ENCODE measurements at places on chromosomes 3 and 15.
A peak's percentile ranks its signal among the peaks of the same experiment; 100 is the strongest.

GRCh38 chr15:49135342-49135857 is 20.0 kb downstream of the COPS2 start:
- peak; percentile 36 for DNase-seq

GRCh38 chr3:49703443-49703927 is 14.1 kb downstream of the RNF123 start:
- peak; percentile 58 for DNase-seq

DNA sequence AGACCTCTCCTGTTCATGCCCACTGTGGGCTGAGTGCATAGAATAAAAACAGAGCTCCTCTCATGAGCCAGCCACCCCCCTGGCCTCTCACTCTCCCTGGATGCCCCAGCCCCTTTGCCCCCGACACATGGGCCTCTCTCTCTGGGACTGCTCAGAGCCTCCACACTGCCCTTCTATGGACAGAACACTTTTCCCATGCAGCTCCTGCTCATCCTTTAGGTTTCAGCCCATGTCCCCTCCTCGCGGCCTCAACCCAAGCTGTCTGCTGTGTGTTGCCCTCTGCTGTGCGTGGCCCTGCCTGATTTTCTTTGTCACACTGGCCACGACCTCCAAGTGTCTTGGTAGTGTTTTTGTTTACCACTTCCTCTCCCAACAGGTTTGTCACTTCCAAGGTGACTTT is 20.7 kb upstream of the PRR23E start:
- DNase-seq = no peak

- DNase-seq = no peak
Measured at GRCh38 chr15:100875495-100875894, 4.1 kb upstream of the ALDH1A3 start.

DNA sequence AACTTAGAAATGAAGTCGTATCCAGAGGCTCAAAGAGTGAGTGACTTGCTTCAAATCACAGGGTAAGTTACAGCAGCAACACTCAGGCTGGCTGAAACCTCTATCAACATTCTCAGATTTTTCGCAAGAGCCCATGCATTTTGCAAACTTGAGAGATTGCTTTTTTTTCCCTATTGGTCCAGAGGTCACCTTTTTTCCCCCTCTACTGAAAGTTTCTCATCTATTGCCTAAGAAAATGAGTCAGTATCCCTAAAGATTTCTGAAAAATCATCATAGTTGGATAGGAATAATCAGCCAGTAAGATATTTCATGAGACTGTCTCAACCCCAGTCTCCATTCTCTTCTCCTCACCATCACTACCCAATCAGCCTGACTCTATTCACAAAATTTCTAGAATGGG is 410.6 kb downstream of the FOXP1 start:
- peak; percentile 97 for DNase-seq

- no peak for DNase-seq
Measured at GRCh38 chr3:19945969-19946831, 697 bp upstream of the RAB5A start.

DNA sequence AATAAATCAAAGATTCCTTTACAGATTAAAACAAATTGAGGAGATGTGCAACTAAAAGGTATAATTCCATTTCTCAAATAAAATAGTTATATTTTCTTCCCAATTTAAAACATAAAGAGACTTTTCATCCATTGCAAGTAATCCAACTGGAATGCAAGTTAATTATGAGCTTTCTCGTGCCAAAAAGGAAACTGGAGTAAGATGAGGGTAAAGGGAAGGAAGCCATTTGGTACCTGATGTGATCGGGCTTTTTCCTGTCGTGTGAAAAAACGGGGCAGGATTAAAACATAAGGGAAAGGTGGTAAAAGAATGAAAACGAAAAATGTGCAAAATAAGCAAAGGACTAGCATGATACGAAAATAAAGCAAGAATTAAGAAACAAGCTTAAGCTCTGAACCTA is 41.8 kb upstream of the XXYLT1 start:
- no peak for DNase-seq

GRCh38 chr3:23444386-23444785 is 241.3 kb downstream of the UBE2E2 start:
- no peak for DNase-seq

DNA sequence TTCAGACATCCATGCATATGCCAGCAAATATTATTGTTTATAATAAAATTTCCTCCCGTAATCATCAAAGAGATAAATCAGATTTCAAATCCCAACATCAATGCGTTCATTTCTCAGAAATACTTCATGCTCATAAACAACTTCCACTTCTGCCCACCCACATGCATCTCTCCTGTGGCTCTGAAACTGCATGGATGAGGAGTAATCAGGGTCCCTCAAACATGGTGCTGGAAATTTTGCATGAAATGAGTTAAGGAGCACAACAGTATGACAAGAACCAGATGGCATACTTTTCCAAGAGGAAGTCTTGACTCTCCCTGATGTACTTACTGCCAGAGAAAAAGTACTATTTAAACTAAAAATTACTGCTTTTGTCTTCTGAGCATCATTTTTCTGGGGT is 26.9 kb upstream of the MFSD1 start:
- peak; percentile 67 for DNase-seq

GRCh38 chr3:4208556-4208955 is 94.6 kb upstream of the SETMAR start:
- DNase-seq = no peak

- DNase-seq = no peak
Measured at GRCh38 chr3:87309601-87310000, 33.2 kb upstream of the POU1F1 start.

DNA sequence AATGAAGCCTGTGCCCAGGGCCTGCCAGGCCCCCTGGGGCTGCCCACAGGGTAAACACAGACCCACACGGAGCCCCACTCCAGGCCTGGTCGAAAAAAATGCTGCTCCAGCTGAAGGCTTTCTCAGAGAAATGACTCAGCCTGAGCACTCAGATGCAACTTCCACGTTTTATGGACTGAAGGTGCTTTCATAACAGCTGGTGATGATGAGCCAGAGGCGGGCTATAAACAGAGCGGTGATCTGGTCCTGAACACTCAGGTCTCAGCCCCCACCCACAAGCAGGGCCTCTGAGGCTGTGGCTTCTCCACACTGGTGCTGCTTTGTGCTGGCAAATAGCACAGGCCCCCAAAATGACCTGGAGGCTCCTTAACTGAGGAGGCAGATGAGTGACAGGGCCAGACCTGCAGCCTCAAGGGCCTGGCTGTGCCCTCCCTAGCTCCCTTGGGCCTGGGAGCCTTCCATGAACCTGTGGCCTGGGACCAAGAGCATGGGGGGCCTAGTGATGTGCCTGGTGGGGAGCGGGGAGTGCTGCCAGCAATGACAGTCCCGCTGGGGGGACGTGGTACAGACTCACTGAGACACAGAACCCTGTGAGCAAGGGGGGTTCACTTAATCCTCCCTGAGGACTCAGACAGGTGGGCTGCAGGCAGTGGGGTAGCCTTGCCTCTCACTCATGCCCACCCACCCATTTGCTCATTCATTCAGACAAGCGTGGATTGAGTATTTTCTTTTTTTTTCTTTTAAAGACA is 23.0 kb upstream of the FURIN start:
- peak; percentile 79 for DNase-seq

DNA sequence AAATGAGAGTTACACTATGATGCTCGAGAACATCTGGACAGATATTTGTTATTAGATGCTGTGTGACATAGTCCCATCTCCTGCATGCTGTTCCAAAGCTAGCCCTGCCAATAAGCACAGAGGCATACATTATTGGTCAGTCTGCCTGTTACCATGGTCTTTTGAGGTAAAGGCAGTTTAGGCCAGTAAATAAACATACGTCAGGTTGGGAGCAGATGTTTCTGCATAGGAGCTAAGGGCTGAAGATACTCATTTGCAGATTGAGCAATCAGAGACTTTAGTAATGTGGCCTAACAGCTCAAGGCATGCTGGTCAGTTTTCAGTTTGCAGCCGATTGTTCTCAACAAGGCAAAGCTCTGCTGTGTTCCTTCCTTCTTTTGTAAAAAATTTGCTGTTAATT is 192.9 kb downstream of the ADAMTSL3 start:
- DNase-seq = peak; percentile 75

Measured in fibroblast of the aortic adventitia (primary cell).